ENCODE measurements at places on chromosomes 4 and X.

- no peak for DNase-seq
Observed at GRCh38 chrX:99494668-99495067, 915.4 kb downstream of the PCDH19 start.

- DNase-seq = no peak
Observed at GRCh38 chr4:77703666-77704065, 98.0 kb downstream of the CXCL13 start.

- no peak for DNase-seq
Observed at GRCh38 chr4:73453701-73454005, 17.6 kb downstream of the AFP start.

DNA sequence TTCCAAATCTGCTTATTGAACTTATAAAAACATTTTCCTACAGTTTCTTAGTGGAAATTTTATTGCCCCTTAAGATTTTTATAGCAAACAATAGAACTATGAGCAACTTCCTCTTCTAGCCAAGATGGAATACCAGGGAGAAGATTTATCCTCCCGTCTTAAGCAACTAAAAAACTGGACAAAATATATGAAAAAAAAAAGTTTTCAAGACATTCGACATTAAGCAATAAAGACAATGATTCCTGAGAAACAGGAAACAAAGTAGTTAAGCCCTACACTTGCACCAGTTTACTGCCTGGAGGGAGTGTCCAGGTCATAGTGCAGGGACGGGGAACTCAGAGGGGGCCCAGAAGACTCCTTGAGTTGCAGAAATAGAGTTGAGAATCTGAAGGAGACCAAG, 516.1 kb upstream of the DIPK2B start:
- no peak for DNase-seq

- DNase-seq = no peak
Observed at GRCh38 chr4:173374588-173374987, 3.8 kb downstream of the SAP30 start.

DNA sequence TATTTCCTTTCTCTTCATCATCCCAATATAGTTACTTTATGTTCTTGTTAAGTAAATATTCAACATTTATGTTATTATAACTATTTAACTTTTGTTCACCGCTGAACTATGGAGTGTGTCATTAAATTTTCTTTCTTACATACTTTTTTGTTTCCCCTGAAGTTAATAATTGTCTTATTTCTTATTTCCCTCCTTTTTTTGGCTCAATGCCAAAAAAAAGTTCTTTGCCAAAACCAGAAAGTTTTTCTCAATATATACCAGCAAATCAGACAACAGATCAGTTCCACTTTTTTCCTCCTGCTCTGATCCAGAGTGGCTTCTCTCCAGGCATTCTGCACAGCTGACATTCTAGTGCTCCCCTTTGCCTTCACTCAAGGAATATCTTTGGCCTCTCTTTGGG, 187.0 kb upstream of the PPARGC1A start:
- no peak for DNase-seq

- no peak for DNase-seq
Observed at GRCh38 chrX:133594156-133594555, 178.9 kb upstream of the GPC4 start.

DNA sequence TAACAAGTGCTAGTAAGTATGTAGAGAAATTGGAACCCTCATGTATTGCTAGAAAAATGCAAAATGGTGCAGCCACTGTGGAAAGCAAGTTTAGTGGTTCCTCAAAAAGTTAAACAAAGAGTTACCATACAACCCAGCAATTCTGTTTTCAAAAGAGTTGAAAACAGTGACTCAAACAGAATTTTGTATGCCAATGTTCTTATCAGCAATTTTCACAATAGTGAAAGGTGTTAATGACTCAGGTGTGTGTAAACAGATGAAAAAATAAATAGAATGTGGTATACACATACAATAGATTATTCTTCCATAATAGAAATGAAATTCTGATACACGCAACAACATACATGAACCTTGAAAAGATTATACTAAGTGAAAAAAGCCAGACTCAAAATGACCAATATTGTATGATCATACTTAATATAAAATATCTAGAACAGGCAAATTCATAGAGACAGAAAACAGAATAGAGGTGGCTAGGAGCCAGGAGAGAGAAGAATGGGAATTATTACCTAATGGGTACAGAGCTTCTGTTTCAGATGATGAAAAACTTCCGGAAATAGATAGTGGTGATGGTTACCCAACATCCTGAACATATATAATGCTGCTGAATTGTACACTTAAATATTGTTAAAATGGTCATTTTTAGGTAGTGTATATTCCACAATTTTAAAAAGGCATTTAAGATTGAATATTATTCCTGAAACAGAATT, 51.6 kb downstream of the WDFY3 start:
- no peak for DNase-seq

GRCh38 chr4:123955167-123955800, 558.7 kb downstream of the SPRY1 start:
- no peak for DNase-seq

- DNase-seq = peak; percentile 18
Observed at GRCh38 chr4:110503270-110504083, 27.5 kb downstream of the ENPEP start.

- DNase-seq = no peak
Observed at GRCh38 chr4:66465111-66465510, 794.8 kb upstream of the EPHA5 start.

DNA sequence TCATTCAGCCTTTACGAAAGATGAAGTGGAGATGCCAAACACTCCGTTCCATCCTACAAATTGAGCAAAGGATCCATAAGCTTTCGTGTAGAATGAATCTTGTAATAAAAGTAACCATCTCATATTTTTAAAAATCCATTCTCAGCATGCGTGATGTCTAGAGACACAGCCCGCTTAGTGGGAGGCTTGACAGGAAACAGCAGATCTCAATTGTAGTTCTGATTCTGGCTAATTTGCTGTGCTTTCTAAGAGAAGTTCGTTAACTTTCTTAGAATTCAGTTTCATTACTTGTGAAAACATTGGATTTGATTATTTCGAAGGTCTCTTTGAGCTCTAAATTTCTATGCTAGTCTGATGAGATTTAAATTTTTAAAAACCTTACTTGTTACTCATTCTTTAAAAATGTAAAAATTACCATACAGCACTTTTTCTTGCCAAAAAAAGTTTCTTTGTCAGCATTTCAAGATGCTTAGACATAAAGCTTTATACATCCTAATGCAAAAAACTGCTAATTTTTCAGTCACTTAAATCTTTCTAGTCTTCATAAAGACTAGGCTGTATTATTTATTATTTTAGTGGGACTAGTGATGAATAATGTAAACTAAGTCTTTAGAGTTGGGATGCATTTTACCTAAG, 66.9 kb upstream of the NEIL3 start:
- no peak for DNase-seq

DNA sequence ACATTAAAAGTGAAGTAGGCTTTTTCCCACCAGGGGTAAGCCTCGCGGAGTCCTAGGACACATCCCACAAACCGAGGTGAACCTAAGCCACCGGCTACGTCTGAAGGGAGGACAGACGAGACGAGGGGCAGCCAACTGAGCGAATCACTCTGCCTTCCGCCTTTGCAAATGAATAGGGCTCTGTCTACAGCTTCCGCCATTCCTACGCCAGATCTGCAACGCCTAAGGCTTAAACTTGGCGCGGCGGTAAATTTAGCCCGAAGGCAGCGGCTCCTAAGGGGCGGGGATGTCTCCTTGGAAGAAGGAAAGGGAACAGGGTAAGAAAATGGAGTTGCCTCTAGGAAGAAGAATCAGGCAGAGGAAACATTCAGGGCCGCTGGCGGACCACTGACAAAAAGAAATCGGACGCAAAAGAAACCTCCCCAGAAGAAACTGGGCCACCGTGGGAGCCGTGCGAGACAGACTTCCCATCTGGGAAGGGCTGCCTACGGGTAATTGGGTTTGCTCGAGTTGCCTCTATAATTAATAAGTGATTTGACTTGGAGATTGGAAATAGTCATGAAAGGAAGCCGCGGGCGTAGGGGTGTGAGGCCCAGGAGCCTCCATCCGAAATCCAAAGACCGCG, 90.5 kb downstream of the BCOR start:
- no peak for DNase-seq

DNA sequence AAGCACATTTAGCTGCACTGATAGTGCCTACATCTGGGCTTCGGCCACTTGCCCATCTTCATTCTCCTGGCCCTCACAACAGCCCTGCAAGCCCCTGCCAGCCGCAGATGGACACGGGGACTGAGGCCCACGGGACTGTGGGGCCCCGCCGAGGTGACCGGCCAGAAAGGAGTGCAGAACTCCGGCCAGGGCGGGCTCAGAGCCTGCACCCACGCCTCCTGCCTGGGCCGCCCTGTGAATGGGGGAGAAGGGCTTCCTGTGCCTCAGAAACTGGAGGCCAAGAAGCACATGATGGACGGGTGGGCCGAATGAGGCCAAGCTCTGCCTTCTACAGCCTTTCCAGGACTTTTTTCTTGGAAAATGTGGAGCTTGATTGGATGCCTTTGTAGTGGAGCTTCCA, 35.7 kb upstream of the HGFAC start:
- DNase-seq = no peak

- no peak for DNase-seq
Observed at GRCh38 chr4:26073886-26074560, 160.0 kb downstream of the SMIM20 start.

GRCh38 chrX:45537936-45538335, 337.3 kb upstream of the DIPK2B start:
- no peak for DNase-seq

DNA sequence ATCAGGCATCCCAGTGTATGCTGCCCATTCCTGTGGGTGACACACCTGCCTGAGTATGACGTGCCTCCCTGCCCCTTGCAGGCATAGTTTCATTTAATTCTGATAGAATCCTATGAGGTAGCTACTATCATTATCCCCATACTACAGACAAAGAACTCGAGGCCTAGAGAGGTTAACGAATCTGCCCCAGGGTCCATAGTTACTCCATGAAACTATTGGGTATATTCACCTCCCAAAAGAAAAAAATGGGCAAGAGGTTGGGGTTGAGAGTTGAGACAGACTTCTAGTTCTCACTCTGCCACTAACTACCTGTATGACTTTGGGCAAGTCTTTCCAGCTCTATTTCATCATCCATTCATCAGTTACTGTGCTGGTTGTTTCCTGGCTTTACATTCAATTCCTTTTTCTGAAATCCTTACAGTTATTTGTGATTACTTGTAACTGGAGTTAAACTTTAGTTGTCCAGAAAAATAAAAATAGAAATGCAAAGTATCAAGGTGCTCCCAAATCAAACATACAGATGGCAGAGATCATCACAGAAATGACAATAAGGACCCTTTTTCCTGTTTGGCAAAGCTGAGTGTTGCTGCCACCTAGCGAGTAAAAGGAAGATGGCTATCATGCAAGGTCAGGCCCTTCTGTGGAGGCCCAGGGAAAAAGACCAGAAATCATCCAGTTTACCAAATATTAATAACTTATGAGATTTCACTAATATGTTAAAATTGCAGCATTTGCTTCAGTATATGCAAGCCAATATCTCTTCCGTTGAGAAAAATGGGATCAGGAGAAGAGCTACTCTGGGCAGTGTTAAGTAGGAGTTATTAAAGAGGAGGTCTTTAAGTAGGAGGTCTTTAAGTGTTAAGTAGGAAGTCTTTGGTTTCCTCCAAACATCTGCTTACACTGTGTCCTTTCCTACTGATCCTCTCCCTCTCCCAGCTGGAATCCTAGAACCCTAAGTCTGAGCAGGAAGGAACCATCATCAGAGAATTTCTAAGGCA, 17.1 kb upstream of the MAP7D3 start:
- DNase-seq = no peak

- no peak for DNase-seq
Observed at GRCh38 chrX:12702509-12703091, 88.6 kb upstream of the PRPS2 start.

- DNase-seq = no peak
Observed at GRCh38 chrX:101973066-101973465, 41.2 kb upstream of the ZMAT1 start.

DNA sequence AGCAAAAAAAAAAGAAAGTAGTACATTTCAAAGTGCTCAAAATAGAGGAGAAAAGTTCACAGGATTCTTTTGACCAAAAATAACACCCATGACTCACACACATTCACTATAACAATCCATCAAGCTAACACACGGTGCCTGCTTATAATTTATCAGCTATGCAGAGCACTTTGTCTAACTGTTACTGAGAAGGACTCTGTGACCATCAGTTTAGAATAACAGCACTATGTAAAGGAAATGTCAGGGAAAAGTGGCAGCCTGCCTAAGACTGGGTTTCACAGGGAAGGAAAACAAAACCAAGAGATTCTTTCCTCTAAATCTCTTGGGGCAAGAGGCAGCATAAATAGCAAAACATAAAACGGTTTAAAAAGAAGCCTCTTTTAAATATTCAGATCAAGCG, 54.8 kb downstream of the CCDC149 start:
- DNase-seq = no peak

DNA sequence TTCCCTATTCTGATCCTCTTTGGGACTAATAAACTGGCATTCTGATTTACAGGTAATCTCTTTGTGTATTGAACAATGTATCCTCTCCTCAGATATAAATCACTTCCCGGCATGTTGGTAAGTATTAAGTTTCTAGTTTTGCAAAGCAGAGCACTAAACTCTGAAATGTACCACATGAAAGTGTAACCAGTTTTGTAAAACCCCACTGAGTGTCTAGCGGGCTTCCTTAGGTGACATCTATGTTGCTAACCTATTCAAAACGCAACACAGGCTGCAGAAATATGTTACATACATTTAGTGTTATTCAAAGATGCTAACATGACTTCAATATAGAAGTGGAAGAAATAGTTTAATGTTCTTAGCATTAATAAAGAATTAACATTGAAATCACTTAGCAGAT, 25.2 kb downstream of the DNAJB14 start:
- no peak for DNase-seq

DNA sequence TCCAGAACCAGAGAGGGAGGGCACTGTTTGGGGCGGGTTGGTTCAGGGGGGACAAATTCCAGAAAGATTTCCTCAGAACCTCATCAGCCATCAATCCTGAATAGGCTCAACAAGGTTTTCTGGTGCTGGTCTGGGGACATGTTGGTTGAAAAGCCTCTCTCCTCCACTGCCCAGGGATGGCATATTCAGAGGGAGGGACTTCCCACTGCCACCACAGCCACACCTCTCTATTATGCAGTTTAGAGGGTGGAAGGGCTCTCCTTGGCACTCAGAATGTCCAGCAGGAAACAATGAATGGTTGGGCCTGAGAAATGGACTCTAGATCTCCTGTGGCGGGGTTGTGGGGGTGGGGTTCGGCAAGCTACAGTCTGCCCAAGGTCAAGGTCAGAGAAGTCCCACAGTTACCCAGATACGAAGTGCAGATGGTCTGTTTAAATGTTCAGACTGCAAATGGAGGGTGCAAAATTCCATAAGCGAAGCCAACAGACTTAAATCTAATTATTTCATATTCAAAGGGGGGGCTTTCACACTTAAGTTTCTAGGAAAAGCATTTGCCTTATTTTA, 70.7 kb downstream of the LEF1 start:
- DNase-seq = no peak

DNA sequence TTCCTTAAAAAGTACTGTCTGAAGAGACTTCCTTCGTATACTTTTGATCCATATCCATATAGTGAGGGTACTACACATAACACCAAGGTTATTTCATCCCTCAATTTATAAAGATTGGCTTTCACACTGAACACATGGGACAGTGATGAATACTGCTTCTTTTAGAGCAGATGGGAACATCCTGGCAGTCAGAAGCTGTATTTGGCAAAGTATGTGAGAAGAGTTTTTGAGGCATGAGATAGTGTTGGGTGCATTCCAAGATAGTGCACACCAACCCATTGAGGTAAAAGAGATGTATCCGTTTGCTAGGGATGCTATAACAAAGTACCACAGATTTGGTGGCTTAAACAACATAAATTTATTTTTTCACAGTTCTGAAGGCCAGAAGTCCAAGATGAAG, 141.1 kb downstream of the MOSPD2 start:
- no peak for DNase-seq
